ENCODE measurements at places on chromosomes 5 and 9.

DNA sequence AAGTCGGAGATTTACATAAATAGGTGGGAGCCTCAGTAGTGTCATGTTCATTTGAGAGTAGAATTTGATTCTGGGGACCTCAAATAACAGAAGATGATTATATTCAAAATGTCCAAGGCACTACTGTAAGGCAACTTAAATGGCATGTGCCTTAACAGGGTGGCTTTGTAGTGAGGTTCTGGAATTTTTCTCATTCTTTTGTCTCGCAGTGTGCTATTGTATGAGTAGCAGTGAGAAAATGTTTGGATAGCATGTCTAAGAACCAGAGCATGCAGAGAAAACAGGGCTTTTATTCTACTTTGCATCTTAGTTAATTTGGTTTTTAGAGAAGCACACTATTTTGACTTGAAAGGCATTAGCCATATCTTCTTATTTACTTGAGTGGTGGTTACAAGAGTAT is 25.0 kb downstream of the MAST4 start:
- no peak for DNase-seq

- DNase-seq: no peak
These were observed 8.5 kb upstream of the RALGPS1 start for GRCh38 chr9:126906091-126906490.

GRCh38 chr5:1445313-1445688 is at the start of gene SLC6A3:
Gene SLC6A3, minus strand, starts transcription at chr5:1445440. Its CDS starts 2,243 bp downstream, at chr5:1443197.
- no peak for DNase-seq

GRCh38 chr9:20634895-20635294 is 12.6 kb upstream of the MLLT3 start:
- no peak for DNase-seq
